ENCODE measurements at places on chromosomes 1 and 21.
A peak's percentile ranks its signal among the peaks of the same experiment; 100 is the strongest.

- no peak for DNase-seq
Observed at GRCh38 chr1:55040083-55040932, 960 bp downstream of the PCSK9 start.

- no peak for DNase-seq
Observed at GRCh38 chr1:89949991-89950624, 44.8 kb upstream of the ZNF326 start.

- no peak for DNase-seq
Observed at GRCh38 chr1:111214074-111214801, 13.3 kb upstream of the CHI3L2 start.

- no peak for DNase-seq
Observed at GRCh38 chr1:181187337-181188126, 99.0 kb downstream of the IER5 start.

DNA sequence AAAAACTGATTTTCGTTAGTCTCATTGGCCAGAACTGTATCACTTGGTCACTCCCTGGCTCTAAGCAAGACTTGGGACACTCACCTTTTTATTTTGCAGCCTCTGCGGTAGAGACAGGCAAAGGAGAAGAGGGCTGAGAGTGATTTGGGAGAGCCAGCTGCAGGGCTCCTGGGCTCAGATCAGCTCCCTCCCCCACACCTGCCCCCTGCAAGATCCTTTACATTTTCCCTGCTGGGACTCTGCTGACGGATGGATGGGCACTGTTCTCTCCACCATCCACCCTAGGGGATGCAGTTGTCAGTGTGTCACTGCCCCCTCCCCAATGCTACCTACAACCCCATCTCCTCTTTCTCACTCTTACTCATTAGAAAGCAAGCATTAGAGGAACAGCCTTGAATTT, 301.1 kb upstream of the KAZN start:
- DNase-seq: no peak

DNA sequence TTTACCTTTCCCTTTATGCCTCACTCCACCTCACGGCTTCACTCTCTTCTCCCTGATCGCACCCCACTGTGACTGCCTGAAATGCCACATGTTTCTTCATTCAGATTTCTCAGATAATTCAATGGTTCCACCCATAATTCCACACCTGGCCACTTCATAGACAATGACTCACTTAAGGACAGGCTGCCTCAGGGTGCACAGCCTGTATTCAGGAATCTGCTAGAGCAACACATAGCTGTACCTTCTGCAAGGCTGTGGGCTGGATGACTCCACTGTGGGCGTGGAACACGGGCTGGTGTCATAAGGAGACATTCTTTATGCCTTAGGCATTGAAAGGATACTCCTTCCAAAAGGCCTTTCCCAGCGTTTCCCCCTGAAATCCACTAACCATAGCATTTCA, 36.1 kb downstream of the L1TD1 start:
- DNase-seq: peak; percentile 49

- no peak for DNase-seq
Observed at GRCh38 chr1:206537141-206537540, 29.8 kb downstream of the RASSF5 start.

- no peak for DNase-seq
Observed at GRCh38 chr21:33455686-33456446, 23.9 kb downstream of the TMEM50B start.

DNA sequence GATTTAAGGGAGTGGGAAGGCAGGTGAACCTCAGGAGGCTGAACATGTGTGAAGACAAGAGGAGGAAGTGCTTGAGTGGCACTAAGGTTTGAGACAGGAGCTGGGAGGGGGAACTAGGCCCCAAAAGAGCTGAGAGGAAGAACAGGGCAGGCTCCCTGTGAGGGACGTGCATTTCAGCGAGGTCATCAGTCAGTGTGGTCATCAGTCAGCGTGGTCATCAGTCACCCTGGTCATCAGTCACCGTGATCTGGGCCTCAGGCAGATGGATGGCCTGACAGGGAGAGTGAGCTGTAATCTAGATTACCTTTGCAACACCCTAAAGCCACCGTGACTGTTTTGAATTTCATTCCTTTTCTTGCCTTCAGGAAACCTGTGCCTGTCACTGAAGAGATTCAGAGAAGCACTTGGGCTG, 29.1 kb downstream of the VTCN1 start:
- DNase-seq: no peak

- DNase-seq: no peak
Observed at GRCh38 chr1:228089519-228090380, 7.2 kb downstream of the ARF1 start.

DNA sequence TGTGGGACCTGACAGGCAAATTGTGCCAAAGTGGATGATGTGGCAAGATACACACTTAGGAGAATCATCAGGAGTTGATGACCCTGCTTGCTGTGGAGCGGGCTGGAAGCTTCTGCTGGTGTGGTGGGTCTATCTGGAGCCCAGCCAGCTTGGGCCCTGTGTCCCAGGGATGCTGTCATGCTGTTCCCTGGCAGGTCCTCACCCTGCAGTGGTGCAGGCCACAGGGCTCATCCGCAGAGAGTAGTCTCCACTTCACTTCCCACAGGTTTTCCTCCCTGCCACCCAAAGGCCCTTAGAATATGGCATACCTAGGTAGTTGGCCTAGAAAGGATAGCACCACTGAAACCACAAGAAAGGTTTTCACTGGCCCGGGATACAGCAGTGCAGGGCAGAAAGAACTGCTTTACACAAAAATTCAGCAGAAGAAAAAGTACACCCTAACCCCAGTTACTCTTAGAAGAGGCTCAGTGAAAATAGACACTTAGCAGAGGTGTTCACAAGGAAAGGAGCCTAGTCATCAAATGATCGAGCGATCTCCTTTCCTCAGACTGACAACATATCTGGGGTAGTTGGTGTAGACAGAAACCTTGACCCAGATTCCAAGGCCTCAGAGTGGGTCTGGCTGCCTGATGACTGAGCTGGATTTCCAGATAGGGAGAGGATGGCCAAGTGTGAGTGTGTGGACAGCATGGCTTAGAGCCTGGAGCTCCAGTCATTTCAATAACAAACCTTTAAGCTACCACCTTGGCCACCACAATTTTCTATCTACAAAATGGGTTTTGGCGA, 1.3 kb upstream of the C1orf226 start:
- DNase-seq: no peak

GRCh38 chr1:29200906-29201594, 19.4 kb upstream of the SRSF4 start:
- DNase-seq: no peak

DNA sequence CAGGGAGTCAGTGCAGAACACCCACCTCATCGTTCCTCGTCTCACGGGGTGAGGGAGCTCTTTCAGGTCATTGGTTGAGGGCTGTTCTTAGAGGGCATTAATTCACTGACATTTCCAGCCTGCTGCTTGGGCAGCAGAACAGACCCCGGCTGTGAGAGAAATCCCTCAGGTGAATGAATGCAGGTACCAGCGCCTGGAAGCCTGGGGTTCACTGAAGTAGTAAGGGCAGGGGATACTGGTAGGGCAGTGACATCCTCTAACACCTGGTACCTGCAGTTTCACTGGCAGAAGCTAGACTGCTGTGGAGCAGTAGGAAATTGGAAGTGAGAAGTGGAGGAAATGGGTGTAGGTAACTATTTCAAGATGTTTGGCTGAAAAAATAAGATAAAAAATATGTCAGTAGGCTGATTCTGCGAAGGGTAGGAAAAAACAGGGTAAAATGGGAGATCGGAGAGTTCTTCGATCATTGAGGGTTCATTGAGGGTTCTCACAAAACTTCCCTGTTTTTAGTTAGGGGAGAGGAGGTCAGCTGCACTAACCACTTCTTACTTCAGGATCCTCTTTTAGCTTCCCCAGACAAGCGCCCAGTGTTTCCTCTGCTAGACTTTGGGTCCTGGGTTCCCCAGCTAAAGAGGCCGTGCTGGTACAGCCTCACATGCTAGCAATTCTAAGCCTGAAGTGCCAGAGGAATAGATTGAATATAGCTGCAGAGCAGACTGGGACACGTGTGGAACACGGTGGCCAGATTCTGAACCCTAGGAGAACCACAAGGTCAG, 55.2 kb downstream of the RNF220 start:
- DNase-seq: no peak

DNA sequence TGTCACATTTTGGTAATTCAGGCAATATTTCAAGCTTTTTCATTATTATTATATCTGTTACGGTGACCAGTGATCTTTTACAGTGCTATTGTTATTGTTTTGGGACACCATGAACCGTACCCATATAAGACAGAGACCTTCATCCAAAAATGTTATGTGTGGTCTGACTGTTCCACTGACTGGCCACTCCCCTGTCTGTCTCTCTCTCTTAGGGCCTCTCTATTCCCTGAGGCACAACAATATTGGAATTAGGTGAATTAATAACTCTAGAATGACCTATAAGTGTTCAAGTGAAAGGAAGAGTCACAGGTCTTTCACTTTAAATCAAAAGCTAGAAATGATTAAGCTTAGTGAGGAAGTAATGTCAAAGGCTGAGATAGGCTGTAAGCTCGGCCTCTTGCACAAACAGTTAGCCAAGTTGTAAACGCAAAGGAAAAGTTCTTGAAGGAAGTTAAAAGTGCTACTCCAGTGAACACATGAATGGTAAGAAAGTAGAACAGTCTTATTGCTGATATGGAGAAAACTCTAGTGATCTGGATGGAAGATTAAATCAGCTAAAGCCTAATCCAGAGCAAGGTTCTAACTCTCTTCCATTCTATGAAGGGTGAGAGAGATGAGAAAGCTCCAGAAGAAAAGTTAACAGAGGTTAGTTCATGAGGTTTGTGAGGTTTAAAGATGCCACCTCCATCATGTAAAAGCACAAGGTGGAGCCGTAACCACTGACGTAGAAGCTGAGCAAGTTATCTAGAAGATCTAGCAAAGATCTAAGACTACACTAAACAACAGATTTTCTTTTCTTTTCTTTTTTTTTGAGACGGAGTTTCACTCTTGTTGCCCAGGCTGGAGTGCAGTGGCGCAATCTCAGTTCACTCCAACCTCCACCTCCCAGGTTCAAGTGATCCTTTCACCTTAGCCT, 19.7 kb upstream of the DIPK1A start:
- no peak for DNase-seq

GRCh38 chr1:41501581-41501980, 17.1 kb upstream of the EDN2 start:
- no peak for DNase-seq

GRCh38 chr1:111448482-111448917, 556 bp downstream of the WDR77 start:
- no peak for DNase-seq

DNA sequence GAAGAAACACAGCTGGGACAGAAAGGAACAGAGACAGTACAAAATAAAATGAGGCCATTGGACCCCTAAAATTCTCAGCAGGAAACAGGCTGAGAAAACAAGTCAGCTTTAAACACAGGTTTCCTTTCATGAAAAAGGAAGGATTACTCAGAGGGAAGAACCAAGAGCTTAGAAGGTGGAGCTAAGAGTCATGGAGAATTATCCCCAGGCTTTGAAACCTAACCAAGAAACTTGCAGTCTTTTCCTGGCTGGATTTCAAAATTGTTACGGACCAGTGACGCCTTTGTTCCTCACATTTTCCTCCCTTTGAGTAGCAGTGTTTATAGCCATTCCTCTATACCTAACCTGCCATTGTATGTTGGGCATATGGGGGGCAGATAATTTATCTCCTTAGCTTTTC, 8.8 kb downstream of the HMGB4 start:
- DNase-seq: no peak

DNA sequence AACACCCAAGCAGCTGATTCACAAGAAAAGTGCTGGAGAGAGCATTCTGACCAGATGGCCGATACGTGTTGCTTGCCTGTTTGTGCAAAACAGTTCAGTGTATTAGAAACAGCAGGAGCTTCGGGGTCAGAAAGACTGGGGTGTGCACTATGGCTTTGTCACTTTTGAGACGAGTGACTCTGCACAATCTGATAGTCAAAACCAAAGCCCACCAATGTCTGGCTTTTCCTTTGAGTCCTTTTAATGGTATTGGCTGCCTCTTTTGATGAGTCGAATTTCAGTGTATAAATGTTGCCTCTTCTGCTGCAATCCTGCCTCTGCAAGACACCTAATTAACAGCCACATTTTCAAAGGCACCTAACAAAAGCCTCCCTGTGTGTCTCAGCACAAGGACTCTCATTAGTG, 444.6 kb downstream of the AJAP1 start:
- DNase-seq: no peak

DNA sequence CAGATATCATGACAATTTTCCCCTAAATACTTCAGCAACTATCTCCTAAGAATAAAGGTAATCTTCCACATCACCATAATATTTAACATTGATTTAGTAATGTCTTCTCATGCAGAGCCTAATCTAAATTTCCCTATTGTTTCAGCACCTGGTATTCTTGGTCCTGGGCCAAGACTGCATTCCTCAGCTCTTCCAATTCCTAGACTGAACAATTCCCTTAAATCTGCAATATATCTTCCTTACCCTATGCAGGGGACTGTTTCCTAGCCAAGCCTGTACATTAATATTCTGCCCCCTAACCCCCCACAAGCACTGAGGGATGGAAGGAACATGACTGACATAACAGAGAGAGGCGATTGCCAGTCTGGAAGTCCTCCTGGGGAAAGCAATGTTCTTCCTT, 28.7 kb upstream of the DISP1 start:
- no peak for DNase-seq

GRCh38 chr1:230158415-230159291, 91.6 kb downstream of the GALNT2 start:
- no peak for DNase-seq

DNA sequence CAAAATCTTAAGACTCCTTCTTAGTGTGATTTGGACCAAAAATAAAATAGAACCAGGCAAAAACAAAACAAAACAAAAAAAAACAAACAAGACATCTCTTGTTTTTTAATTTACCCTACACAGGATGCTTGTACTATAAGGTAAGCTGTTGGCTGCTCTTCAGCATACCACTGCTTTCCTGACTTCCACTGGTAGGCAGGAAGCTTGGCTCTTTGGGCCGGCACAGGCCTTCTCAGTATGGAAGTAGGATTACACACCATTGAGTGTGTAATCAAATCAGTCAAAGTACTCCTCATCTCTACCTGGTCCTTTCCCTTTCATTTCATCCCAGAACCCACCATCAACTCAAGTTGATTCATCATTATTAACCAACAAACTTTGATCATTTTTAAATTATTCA, 61.9 kb upstream of the RGS1 start:
- DNase-seq: no peak

GRCh38 chr1:234961456-234962339, 166.9 kb downstream of the TOMM20 start:
- DNase-seq: no peak

- no peak for DNase-seq
Observed at GRCh38 chr1:113058941-113059706, 13.9 kb upstream of the LRIG2 start.

- no peak for DNase-seq
Observed at GRCh38 chr1:75990686-75991085, 58.5 kb upstream of the ASB17 start.

DNA sequence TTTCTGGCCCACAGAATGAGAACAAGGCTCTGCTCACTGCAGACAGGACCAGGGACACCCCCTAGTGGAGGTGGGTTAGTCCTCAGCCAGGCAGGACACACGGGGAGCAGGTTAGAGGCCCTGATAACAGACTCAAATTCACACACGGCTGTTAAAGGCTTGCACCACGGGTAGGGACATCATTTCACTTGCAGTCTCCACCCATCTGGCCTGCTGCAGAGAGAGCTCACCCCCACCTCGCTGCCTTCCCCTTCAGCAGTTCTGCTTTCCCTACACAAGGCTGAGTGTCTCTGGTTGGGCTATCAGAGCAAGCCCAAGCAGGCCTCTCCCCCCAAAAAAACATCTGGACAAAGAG, 20.6 kb downstream of the MEF2D start:
- no peak for DNase-seq

Data from HS-27A (cell line).